ENCODE measurements at places on chromosomes 5 and 9.

DNA sequence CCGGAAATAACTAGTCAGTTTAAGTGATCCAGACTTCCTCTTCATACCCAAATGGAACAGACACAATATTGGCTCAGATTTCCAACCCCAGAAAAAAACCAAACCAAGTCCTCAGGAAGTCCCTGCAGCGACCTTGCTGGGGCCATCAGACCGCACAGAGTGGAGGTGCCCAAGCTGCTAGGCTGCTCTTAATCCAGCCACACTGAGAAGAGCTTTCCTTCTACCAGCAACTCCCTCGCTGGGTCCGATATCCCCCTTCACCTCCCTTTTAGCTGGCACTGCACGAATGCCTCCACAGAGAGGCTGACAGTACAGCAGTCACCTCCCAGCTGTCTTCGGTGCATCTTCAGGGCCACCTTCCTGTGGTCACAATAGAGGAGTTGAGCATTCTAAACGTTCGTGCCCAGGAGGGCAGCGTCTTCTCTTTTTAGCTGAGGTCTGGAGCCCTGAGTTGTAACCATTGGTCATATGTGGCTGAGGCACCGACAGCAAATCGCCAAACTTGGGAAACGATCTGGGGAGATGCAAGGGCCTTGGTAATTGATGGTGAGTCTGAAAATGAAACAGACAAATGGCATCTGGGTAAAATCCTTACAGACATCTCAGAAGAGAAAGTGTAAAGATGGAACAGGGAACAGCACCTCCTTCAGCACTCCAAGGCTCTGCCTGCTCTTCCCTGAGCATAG is 5.7 kb downstream of the NAIF1 start:
- no peak for DNase-seq

- DNase-seq: no peak
Observed at GRCh38 chr5:150053713-150054392, 32.5 kb downstream of the CSF1R start.

DNA sequence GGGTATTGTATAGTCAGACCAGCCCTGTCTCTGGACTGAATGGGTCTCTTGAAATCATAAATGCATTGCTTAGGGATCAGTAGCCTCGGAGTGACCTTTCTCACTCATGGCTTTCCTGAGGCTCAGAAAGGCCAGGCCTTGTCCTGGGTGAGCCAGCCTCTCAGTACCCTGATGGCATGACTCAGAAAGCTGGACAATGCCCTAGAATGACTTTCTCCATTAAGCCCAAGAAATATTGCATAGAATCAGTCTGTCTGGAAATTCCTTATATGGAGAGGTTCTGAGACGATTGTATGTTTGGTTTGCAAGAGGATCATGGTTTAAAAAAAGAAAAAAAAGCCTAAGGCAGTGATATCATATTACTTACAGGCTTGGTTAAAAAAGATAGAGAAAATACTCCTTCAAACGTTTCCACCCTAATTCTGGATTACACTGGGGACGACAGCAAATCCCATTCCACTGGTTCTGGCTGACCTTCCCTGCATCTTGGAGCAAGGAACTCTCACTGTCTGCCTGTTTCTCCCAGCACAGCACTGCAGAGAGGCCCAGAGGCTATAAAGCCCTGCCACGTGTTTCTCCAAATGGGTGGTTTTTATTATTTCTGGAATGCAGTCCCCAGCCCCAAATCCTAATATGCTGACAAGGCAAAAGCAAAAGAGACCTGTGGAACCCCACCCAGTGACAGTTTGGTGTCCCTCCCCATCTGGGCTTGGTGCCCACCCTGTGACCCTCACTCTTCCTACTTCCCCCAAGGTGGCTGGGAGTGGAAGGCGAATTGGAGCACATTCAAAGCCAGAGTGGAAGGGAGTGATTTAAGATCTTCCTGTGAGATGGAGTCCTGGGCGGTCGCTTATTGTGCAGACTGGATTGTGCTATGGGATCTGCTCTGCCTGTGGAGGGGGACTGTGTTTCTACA is 34.4 kb downstream of the MAP1B start:
- DNase-seq: no peak

DNA sequence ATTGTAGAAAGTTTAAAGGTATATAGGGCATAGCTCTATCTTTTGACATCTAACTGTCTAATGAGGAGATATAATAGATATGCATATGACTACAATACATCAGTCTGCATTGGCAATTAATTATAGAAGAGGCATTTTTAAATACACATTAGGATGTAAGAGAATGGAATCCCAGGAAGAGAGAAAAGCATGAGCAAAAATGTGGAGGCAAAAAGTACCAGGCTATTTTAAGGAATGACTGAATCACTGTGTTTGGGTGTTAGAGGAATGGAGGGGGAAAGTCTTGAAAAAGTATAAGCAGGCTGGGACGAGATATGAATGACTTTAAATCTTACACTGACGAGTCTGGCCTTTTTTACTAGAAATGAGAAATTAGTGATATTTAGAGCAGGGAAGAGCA is 138.4 kb upstream of the ZNF462 start:
- no peak for DNase-seq

- DNase-seq: no peak
Observed at GRCh38 chr9:123865226-123866000, 64.5 kb downstream of the DENND1A start.

GRCh38 chr9:121115466-121115865 is 40.7 kb downstream of the CNTRL start:
- no peak for DNase-seq

GRCh38 chr5:150113047-150113744 is 26.8 kb upstream of the CSF1R start:
- no peak for DNase-seq

- no peak for DNase-seq
Observed at GRCh38 chr5:20335978-20336377, 348.0 kb upstream of the CDH18 start.

DNA sequence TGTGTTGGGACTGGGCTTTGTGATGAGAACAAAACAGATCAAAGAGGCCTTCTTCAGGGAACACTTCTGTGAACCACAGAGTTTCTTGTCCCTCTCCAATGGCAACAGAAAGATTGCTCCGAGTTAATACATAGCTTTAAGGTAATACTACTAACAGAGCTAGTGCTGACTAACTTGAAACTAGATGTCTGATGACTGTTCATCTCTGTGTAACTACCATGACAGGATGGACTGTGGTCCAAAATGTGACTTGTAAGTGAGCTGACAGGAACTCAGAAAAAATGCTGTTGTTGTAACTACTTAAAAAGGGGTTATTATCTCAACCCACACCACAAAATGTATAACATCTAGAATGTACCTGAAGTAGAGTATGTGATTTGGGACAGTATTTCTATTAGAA is 630.2 kb upstream of the DMAC1 start:
- no peak for DNase-seq

- DNase-seq: no peak
Observed at GRCh38 chr9:27870404-27870803, 297.1 kb upstream of the C9orf72 start.

DNA sequence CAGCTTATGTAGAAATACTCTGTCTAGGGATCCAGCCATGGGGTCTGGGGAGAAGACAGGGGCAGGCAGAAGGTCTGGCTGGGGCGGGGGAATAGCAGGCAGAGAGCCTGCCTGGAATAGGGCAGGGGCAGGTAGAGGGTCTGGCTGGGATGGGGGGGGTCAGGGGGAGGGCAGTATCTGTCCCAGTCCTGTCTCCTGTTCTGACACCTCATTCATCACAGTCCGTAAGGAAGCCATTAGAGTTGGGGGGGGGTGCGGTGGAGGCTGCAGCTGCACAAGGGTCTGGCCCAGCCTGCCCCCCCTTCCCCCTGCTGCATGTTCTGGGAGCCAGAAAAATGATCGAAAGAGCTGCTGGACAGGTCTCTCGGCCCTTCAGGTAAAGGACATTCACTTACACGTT is 32.6 kb downstream of the CNTFR start:
- no peak for DNase-seq

DNA sequence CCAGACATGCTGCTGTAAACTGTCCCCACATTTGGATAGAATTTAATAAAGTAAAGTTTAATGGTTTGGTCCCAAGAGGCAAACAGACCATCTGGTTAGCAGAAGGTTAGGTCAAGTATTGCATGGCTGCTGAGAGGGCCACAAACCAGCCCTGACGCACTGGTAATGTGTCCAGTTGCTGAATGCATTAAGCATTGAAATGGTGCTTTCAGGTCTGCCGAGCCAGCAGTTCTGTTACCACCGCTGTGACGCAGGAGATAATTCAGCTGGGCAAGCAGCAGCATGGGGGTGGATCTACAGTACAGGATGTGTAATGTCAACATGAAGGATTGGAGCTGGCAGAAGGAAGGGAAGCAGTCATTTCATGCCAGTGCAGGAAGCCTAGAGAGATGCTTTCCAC is 16.0 kb downstream of the ZNF462 start:
- DNase-seq: no peak

GRCh38 chr5:82421119-82421518 is 143.0 kb upstream of the RPS23 start:
- DNase-seq: no peak

GRCh38 chr5:66538531-66538930 is 57.7 kb upstream of the MAST4 start:
- no peak for DNase-seq

DNA sequence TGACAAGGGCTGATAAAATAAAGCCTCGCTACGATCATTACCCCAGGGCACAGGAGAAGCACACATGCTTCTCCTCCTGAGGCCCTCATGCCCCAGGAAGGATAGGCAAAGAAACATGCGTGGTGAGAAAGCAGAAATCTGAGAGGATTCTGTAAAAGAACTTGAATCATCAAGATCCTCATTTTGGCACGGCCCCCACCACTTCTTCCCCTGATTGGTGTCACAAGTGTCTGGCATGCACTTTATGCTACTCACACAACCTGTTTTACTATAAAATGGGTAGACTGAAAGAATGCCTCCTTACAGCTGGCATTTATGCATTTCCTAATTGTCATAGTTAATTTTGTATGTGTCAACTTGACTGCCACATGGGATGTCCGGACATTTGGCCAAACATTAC is 32.1 kb downstream of the PCA3 start:
- no peak for DNase-seq

DNA sequence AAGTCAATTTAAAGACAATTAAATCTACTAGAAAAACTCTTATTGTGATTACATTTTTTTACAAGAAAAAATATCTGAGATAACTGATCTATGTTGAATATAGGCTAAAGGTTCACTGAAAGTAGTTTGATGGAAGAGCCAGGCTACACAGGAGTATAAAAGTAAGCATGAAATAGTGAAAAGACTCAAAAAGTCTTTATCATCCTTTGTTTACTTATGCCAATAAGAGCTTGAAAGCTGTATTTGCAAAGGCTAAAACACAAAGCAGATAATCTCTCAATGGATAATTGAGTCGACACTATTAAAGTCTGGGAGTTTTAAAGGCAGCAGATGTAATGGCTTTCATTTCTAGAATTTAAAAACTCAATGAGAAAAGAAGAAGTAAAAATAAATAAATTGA is 42.0 kb downstream of the SSBP2 start:
- DNase-seq: no peak

- DNase-seq: no peak
Observed at GRCh38 chr9:85182383-85182782, 512.9 kb downstream of the NTRK2 start.

- no peak for DNase-seq
Observed at GRCh38 chr5:52449516-52449915, 338.2 kb upstream of the ITGA1 start.

DNA sequence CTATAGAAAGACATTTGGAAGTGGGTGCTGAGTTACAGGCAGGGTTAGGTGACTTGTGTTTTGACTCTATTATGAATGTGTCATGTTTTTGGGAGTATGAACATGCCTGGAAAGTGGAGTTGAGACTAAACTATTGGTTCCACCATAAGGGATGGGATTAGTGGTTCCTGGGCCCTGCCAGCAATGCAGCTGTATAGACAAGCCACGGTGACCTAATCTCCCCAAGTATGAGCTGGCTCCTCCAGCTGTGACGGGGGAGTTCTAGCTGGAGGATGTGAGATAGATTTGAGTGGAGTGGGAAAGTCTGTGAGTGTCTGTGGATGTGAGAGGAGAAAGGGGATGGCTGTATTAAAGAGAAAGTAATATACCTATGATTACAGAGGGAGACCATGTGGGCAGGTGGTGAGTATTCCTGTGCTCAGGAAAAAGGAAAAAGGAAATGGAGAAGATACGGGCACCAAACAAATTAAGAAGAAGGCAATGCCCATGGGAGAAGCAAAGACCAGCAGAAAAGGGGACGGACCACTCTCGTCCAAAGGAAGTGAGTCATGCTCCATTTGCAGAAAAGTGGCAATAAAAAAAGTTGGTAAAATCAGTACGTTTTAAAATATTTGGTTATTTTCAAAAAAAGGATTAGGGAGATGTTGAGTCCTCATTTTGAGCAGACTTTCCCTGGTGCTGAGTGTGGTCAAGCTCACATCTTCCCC is 48.3 kb upstream of the ICE1 start:
- no peak for DNase-seq

DNA sequence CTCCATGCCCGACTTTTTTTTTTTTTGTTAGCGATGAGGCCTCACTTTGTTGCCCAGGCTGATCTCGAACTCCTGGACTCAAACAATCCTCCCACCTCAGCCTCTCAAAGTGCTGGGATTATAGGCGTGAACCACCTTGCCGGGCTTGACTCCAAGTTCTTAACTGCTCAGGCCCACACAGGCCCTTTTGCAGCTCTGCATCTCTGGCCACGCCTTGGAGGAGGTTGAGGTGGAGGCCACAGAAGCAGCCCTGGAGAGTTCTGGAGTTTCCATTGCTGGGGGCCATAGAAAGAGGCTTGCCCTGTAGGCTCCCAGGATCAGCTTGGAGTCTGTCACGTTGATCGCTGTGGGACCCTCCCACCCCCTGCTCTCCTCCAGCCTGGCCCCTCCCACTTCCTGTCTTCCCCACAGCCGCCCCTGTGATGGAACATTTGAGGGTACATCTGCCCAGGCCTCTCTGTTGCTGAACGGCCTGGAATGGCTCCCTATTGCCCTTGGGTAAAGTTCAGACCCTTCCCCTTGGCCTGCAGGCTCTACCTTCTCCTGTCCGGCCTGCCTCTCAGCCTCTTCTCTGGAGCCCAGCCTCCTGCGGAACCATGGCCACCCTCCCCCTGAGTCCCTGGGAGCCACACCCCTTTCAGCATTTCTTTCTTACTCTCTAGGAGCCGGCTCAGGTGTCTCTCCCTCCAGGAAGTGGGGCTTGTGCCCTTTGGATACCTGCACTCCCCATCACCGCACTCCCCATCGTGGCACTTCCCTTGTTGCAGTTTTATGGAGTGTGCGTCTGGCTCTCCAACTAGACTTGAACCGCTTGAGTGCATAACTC is 30.4 kb upstream of the IER5L start:
- peak; percentile 74 for DNase-seq

- DNase-seq: no peak
Observed at GRCh38 chr5:130035388-130035787, 131.1 kb downstream of the CHSY3 start.

GRCh38 chr9:75146229-75146628 is 57.9 kb downstream of the OSTF1 start:
- DNase-seq: no peak

GRCh38 chr9:96758845-96759673 is 18.8 kb downstream of the ZNF510 start:
- DNase-seq: no peak

- DNase-seq: no peak
Observed at GRCh38 chr5:32461441-32462120, 17.0 kb upstream of the ZFR start.
